ENCODE measurements at places on chromosomes 3 and 15.
A peak's percentile ranks its signal among the peaks of the same experiment; 100 is the strongest.

DNA sequence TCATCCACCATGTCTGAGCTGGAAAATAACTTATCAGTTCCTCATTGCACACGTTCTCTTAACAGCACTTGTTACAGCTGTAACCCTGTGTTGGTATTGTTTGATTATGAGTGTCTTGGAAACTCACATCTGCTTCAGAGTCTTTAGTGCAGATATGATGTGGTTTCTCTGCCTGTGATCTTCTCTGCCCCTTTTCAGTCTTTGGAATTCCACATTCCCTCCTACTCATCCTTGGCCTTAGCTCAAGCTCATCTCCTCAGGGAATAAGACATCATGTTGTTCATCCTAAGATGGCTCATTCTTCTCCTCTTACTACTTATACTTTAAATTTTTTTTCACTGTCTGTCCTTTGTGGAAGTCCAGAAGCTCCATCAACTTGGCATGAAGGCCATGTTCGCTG is 77.7 kb downstream of the SYNPR start:
- no peak for DNase-seq

GRCh38 chr3:191355406-191355805 is 25.1 kb upstream of the UTS2B start:
- peak; percentile 82 for DNase-seq

- DNase-seq = no peak
Observed at GRCh38 chr3:132925256-132925930, 112.8 kb upstream of the TMEM108 start.

- DNase-seq = no peak
Observed at GRCh38 chr15:73602992-73603391, 30.2 kb downstream of the NPTN start.

- no peak for DNase-seq
Observed at GRCh38 chr15:62588938-62589670, 424.0 kb upstream of the C2CD4B start.

DNA sequence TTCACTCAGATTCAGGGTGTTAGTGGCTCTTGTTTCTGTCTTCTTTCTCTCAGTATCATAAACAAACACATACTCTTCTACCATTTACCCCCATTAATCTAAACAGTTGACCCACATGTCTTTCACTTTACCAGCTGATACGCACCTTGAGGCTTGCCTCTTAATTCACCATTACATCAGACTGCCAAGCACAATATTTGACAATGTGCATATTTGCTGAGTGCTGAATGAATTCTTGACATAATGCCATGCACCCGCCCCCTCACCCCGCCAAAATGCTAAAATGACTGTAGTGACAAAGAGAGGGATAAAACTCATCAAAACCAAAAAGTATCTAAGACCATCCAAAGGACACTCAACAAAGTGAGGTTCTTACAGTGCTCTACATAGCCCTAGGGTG is 57.4 kb downstream of the NGLY1 start:
- DNase-seq = no peak

DNA sequence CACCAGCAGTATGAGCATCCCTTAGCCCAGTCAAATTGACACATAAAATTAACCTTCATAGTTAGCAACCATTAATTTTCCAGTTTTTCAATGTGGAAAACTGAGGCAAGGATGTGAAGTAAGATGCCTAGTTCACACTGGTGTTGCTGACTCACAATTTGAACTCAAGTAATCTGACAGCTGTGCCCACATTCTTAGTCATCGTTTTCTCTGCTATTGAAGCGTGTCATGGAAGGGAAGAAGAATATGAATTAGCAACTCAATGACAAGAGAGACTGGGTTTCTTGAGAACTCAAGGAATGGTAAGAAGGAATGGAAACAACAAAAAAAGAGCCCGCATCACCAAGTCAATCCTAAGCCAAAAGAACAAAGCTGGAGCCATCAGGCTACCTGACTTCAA is 261.4 kb downstream of the EPHA3 start:
- DNase-seq = no peak

DNA sequence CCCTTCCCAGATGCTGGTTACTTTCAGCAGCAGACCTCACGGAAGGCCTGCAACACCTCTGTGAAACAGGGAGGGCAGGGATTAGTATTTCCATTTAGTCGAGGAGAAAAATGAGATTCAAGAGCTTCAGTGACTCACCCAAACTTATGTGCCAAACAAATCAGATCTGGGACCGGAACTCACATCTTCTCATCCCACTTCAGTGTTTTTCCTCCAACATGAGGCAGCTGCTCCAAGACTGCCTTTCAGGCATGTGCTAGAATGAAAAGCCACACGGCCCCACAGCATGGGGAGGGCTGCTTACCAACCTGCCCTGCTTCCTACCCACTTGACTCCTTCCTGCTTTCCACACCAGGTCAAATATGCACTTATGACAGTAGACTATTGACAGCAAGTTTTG is 129.4 kb upstream of the SLC24A5 start:
- DNase-seq = no peak

- DNase-seq = peak; percentile 8
Observed at GRCh38 chr3:67559029-67559605, 95.3 kb downstream of the SUCLG2 start.

DNA sequence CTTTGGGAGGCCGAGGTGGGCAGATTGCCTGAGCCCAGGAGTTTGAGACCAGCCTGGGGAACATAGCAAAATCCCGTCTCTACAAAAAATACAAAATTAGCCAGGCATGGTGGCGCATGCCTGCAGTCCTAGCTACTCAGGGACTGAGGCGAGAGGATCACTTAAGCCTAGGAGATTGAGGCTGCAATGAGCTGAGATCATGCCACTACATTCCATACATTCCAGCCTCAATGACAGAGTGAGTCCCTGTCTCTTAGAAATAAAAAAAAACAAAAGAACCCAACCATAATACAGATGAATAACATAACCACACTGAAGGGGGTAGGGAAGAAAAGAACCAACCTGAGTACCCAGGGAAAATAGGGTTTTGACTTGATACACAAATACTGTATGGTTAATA is 19.7 kb upstream of the CGNL1 start:
- no peak for DNase-seq

DNA sequence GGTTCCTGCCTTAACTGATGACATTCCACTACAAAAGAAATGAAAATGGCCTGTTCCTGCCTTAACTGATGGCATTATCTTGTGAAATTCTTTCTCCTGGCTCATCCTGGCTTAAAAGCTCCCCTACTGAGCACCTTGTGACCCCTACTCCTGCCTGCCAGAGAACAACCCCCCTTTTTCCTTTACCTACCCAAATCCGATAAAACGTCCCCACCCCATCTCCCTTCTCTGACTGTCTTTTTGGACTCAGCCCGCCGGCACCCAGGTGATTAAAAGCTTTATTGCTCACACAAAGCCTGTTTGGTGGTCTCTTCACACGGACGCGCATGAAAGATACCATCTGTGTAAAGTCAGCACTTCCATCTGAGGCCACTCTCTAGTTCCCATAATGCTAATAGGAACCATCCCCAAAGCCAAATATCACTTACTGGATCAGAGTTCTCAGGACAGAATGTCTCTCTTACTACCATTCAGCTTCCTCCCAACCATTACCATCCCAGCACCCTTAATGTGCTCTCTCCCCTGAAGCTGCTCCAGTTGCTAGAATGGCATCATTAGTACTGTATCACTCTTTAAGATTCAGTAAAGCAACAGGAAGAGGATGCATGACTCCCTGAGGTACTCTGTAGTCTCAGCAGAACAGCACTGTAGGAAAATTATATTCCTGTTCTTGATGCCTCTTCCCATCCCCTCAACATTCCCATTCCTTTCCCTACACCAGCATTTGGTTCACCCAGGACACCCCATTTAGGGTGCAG is 2.3 kb upstream of the HRG start:
- no peak for DNase-seq

DNA sequence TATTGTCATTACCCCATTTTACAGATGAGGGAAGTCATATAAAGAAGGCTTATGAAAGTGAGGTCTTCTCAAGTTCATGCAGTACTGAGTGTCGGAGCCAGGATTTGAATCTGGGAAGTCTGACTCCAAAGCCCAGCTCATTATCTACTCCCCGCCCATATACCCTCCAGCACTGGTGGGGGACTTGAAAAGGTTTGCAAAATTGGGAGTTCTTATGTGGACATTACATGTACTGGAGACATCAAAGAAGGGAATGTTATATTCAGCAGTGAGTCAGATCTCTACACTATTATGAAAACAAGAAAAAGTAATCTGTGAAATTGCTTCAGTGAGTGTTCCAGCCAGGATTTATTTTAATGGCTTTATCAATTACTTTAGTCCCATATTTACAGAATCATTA is 185.2 kb upstream of the CADPS start:
- DNase-seq = no peak

- DNase-seq = no peak
Observed at GRCh38 chr3:52029053-52029452, 27.3 kb downstream of the DUSP7 start.

GRCh38 chr3:170724599-170725280 is 138.9 kb upstream of the SLC7A14 start:
- no peak for DNase-seq

GRCh38 chr15:88995449-88995848 is 82.3 kb upstream of the MFGE8 start:
- no peak for DNase-seq

DNA sequence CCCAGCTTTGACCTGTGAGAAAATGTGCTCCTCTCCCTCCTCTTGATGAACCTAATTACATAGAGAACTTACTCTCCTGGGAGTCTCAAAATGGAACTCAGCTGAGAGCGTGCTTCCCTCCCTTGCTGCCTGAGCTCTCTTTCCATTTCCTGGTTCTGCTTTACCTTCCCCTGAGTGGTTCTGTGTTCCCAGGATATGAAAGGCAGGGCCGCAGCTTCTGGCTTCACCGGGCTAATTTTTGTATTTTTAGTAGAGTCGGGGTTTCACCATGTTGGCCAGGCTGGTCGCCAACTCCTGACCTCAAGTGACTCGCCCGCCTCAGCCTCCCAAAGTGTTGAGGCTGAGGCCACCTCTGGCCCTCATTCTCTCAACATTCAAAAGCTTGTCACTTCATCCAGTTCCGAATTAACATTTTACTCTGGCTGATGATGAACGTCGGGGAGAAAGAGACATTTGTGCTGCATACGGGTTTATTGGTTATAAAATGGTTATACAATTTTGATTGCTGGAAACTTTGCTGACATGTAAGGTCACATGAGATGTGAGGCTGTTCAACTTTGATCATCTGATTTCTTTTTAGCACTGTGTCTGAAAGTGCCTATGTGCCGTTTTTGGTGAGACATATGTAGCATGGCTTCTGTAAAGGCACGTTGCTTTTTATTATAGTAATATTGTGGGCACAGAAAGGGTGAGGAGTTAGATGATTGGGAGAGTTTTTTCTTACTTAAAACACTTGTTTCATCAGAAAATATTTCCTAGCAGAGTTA is 6.6 kb downstream of the PLS1 start:
- DNase-seq = no peak

GRCh38 chr3:134216191-134216764 is 34.4 kb downstream of the RYK start:
- DNase-seq = no peak

DNA sequence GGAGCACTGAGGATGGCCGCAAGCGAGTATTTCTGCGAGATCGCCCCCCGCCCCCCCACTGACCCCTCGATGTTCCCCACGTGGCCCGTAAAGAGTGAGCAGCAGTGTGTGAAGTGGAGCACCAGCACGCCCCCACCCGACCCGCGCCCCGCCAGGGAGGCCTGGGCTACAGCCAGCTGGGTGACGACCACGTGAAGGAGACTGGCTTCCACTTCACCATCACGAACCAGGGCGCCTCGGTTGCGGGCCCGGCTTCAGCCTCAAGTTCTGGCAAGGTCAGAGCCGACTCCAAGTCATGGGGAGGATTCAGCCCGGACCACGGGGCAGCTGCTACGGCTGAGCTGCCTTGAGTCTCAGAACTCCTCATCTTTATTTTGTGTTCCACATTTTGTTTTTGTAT is 2.4 kb upstream of the RNU5B-1 start:
- no peak for DNase-seq

- no peak for DNase-seq
Observed at GRCh38 chr3:152285509-152285908, 16.8 kb downstream of the MBNL1 start.

DNA sequence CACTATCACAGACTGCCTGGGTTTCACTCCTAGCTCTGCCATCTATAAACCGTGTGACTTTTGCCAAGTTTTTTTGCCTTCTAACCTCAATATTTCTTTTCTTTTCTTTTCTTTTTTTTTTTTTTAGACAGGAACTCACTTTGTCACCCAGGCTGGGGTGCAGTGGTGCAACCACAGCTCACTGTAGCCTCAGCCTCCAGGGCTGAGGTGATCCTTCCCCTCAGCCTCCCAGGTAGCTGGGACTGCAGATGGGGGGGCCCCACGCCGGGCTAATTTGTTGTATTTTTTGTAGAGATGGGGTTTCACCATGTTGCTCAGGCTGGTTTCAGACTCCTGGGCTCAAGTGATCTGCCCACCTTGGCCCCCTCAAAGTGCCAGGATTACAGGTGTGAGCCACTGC is 3.2 kb upstream of the ADAM10 start:
- no peak for DNase-seq

DNA sequence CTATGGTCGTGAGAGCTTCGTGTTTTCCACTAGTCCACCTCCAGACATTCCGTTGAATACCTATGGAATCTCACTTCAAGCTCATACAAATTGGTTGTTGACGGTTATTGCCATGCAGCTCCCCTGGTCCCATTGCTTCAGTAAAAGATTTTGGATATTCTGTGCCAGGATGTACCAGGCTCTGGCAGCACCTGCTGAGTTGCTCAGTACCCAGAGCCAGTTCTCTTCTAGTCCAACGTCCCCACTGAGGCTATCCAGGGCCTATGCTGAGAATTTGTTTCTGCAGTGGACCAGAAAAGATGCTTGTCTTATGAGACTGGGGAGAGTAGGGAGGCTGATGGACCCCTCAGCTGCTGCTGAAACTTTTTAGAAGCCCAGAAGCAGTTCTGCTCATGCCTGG is 278.9 kb downstream of the FEZF2 start:
- DNase-seq = no peak

DNA sequence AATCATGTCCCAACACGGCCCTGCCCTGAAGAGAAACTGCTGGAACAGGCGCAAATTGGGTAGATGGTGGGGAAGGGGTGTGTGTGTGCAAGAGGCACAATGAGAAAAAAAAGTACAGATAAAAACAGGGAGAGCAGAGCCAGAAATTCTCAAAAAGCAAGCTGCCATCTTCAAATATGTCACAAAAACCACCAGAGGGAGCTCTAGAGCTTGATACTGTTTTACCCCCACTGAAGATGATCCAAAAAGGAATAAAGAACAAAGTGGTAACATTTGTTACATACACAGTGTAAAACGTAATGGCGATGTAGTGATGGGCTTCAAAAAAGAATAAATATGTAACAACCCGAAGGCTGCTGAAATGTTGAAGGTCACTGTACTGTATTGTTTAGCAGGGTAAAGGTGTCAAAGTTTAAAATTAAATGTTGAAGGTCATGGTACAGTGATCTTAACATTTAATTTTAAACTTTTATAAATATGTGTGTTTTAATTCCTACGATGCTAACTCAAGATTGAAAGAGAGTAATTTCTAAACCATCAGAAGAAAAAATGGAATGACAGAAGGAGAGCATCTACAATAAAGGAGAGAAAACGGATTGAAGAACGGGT is 6.0 kb downstream of the SNRPA1 start:
- peak; percentile 57 for DNase-seq

DNA sequence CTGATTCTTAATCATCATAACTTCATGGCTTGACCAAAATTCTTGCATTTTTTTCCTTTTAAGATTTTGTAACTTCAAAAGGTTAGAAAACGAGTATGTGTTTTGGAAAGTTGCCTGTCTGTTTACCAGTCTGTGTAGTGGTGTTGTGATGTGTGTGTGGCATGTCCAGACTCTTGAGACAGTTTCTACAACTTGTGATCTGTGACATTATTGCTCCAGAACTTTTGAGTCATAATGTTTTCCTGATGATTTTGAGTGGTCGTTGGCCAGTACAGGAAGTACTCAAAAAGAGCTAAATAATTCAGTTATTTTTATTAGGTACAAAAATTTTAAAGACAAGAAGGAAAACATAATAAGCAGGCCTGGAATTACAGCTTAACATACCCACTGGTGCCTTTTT is 229.0 kb upstream of the C2CD4B start:
- no peak for DNase-seq
